Sigmoid colon (tissue), 7 donors: ENCODE measurements at places on chromosomes 13 and 19. TPM values are rescaled to one million over a fixed set of nuclear protein-coding genes. Genes with fewer than 3 reads are reported as not detected.

DNA sequence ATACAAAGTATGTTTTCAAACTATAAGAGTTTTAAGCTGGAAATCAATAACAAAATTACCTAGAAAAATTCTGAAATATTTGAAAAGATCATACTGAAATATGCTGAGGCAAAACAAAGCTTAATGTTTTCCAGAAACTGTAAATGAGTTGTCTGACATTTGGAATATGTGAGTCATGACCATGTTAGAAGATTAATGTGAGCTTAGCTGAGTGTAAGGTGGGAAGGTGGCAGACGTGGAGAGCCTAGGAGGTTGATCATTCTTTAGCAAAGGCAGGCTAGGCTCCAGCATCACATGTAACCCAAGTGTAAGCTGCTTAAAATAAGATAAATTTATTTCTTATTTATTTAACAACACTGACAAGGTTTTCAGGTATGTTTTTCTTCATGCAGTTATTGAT, 2086.1 kb upstream of the PCDH20 start:
- no peaks in the 10 kb centered on the region for H3K4me1 ChIP-seq
- no peak overlapping the region for H3K27ac ChIP-seq
- H3K4me3 ChIP-seq: no peak overlapping the region
- no peaks in the 10 kb centered on the region for H3K27me3 ChIP-seq

DNA sequence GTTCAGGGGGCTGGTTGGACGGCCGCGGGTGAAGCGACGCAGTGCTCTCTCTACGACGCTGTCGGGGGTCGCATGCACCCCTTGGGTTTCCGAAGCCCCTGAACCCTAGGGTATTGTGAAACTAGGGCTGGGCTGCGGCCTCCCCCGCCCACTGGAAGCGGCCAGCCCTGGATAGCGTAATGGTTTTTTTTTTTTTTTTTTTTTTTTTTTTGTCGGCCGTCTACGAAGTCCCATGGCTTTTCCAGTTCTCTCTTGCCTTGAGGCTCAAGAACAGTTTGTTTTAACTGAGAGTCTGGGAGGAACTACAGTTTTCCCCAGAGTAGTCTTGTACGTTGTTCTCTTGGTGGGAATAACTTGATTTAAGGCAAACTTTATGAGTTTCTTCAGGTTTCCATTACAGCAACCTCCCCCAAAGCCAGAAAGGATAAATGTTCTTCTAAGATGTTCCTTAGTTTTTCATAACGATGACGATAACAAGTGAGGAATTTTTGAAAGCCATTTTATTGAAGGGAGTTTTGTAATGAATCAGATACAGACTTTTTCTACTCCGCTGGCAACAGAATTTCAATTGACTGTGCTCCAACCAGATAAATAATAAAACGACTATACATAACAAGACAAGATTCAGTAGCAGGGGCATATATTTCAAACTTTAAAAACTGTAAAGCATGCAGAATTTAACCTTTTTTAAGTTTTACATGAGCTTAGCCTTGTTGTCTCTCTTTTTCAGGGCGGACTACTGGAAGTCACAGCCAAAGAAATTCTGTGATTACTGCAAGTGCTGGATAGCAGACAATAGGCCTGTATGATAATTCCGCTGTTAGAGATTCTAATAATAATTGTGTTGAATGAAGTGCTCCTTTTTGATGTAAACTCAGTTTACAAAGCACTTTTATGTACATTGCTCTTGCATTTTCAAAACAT, 867 bp downstream of the WBP4 start:
- H3K4me1 ChIP-seq: peaks cover 58% of the 10 kb centered on the region
- H3K27ac ChIP-seq: peak overlapping the region; percentile 91
- no peak for DNase-seq
- H3K4me3 ChIP-seq: peak overlapping the region; percentile 93
- H3K36me3 ChIP-seq: no peaks in the 10 kb centered on the region

DNA sequence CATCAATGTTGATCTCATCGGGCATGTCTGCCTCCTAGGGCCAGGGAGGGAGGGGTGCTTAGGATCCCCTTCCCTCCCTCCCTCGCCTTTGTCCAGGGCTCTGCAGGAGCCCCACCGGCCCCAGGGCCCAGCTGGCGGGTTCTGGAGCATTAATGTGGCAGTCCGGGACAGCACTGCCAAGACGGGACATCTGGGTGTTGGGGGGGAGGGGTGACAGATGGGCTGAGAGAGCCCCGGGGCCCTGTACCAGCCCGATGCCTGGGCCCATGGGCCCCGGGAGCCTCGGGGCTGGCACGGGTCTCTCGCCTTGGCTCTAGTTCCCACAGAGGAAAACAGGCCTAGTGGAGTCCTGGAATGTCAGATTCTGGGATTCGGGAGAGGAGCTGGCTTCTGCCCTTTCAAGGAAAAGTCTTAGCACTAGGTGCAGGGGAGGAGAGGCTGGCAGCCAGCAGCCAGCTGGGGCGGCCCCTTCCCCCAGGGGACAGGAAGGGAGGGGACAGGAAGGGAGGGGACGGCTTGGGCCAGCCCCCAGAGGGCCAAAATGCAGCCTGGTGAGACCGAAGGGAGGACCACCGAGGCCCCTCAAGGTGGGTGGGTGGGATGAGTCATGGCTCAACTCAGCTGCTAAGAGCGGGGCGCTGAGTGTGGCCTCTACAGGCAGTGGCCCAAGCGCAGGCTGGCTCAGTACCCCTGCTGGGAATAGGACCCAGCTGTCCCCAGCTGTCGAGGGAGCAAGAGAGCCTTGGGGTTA, 3.1 kb downstream of the PPP1R14A start:
- H3K4me1 ChIP-seq: no peaks in the 10 kb centered on the region
- H3K36me3 ChIP-seq: no peaks in the 10 kb centered on the region
- H3K27me3 ChIP-seq: no peaks in the 10 kb centered on the region
- peak overlapping the region; percentile 86 for H3K4me3 ChIP-seq
- peak overlapping the region; percentile 90 for H3K27ac ChIP-seq

DNA sequence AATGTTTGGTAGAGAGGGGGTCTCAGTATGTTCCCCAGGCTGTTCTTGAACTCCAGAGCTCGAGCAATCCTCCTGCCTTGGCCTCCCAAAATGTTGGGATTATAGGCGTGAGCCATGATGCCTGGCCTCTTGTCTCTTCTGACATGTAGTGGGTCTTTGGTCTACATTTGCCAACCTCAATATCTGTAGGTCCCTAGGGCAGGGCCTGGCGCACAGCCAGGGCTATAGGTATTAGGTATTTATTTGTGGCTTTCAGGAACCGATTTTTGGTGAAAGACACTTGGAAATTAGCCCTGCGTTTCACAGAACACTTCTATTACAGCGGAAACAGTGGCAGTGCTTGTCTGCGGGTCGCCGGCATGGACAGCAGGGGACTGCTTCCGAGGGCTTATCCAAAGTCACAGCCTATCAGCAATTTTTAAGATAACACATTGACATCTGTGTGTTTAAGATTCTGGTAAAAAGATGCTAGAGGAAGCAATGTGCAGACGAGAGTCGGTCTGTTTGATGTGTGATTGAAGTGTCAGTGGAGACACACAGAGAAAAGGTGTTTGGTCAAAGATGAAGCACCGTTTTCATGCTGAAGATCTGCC, 14.5 kb downstream of the ZNF536 start:
- no peaks in the 10 kb centered on the region for H3K4me1 ChIP-seq
- no peak for DNase-seq
- H3K36me3 ChIP-seq: no peaks in the 10 kb centered on the region

DNA sequence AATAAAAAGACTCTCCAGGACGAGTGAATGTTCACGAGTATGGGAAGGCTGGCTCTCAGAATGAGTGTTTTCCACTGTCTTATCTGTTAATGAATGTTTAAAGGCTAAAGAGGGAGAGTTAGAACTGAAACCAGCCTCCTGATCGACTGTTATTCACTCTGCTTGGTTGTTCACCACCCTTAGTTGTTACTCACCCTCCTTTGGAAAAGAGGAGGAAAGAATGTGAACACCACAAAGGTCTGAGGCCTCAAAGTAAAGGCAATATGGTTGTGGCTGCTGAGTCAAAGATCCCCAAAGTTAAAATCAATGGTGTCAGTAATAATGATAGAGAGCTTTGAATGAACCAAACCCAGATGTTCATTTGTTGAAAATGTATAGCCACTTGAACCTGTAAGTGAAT, 1793.2 kb upstream of the PCDH20 start:
- H3K4me1 ChIP-seq: no peaks in the 10 kb centered on the region
- no peaks in the 10 kb centered on the region for H3K27me3 ChIP-seq
- no peak overlapping the region for H3K4me3 ChIP-seq
- no peaks in the 10 kb centered on the region for H3K36me3 ChIP-seq
- H3K27ac ChIP-seq: no peak overlapping the region

- no peaks in the 10 kb centered on the region for H3K27me3 ChIP-seq
- no peaks in the 10 kb centered on the region for H3K36me3 ChIP-seq
These were observed 313.2 kb downstream of the SHISA2 start for GRCh38 chr13:25738342-25739196.

DNA sequence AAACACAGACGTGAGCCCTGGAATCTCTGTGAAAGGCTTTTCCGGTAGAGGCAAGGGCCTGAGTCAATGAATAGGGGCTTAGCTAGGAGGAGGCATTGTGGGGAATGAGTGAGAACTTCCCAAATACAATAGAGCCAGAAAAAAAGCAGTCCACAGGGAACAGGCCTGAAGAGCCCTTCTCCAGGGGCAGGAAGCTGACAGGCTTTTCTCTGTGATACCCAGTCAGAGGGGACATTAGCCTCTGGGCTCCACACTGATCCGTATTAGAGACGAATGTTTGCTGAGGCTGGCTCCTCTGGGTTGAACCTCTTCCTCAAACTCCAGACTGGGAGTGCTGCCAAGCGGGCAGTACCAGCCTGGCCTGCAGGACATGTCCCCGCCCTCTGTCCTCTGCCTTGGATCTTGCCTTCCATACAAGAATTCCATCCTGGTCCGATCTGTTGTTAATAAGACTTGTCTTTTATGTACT, 2.3 kb downstream of the DHRS12 start:
- H3K36me3 ChIP-seq: peaks cover 17% of the 10 kb centered on the region
- H3K4me1 ChIP-seq: peaks cover 44% of the 10 kb centered on the region
- no peak overlapping the region for H3K4me3 ChIP-seq
- DNase-seq: peak; percentile 92

DNA sequence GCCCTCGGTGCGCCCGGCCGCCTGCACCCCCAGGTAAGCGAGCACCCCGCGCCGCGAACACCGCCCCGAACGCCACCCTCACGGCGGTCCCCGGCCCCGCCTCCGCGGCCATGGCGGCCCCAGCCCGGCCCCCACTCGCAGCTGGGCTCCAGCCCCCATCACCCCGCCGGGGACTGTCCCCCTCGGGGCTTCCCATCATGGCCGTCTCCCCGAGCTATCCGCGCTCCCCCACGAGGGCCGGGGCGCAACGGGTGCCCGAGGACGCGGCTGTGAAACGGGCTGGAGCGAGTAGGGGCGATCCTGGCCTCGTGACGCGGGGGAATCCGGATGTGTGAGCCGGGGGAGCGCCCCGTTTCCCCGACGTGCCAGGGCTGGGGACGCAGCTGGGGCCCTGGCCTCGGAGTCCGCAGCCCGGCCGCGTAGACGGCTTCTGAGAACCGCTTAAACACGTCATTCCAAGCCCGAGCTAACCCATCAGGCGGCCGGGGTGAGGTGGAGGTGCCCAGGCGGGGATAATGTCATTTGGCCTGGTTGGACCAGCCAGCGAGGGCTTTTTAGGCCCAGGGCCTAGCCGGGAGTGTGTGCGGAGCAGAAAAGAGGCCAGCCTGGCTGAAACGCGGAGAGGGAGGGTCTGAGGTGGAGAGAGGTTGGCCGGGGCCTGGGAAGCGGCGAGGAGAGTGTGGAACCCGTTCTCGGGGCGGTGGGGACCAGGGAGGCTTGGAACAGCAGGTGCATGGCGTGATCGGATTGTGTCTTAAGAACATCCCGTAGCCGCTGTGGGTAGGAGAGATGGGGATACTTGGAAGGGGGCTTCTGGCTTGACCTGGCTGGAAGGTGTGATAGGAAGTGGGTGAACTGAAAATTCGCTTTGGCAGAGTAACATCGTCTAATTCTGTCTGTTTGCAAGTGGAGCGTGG, 550 bp downstream of the CERS4 start:
- H3K36me3 ChIP-seq: no peaks in the 10 kb centered on the region
- peaks cover 18% of the 10 kb centered on the region for H3K4me1 ChIP-seq

LPAR2 gene
- total RNA-seq: 0.33 TPM

ZNF844 gene
- total RNA-seq: 11.1 TPM

CD79A gene
- total RNA-seq: not detected

ZNF729 gene
- total RNA-seq: not detected
